RPMI8226 (cell line): ENCODE measurements at places on chromosomes 5 and 9.

DNA sequence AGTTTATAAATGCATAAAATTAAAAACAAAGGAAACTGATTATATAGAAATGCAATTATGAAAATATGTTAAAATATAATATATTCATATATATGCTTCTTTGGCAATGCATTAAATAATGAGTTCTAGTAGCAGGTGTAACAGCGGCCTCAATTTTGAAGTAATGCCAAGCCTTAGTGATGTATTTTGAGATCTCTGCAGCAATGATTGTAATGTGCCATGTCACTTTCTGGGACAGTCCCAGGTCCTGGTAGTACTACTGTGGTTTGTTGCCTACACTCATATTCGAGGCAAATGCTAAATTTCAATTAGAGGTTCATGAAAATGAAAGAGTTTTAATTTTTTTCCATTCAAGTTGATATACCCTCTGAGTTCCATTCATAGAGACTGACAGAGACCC is 75.8 kb upstream of the ORM1 start:
- no peak for DNase-seq

GRCh38 chr9:134340475-134341160 is 14.4 kb downstream of the RXRA start:
- no peak for DNase-seq

- no peak for DNase-seq
Measured at GRCh38 chr5:169036079-169036805, 264.7 kb downstream of the SLIT3 start.

DNA sequence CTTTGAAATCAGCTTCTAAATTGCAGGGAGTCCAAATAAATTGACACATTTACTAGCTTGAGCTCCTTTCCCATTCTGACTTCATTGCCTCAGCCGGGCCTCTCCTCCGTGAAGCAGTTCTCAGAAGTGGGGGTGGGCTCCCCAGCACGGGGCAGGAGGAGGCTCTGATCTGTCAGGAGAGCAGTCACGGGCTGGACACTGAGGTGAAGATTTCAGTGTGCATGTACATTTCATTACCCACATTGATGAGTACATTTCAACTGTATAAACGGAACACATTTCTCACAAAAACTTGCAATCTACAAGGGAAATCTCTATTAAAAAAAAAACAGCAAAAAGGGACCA is 195.9 kb downstream of the SEMA6A start:
- DNase-seq, result no peak

DNA sequence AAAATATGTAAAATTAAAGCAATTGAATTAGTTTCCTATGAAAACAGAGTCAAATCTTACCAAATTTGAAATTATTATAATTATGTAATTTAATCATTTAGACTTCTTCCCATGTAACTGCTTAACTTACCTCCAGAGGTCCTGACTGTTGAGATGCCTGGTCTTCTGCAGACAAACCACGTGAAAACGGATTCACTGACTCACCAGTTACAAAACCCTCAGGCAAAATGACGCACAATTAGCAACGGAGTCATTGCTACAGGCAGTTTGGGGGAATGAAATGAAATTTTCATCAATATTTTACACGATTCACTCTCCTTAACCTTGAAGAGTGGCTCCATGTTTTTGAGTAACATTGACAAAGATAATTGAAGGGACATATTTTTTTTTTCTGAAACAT is 460.8 kb downstream of the MTRR start:
- DNase-seq, result no peak

GRCh38 chr5:106601620-106602019 is 1069.1 kb downstream of the EFNA5 start:
- DNase-seq, result no peak

- DNase-seq, result no peak
Measured at GRCh38 chr5:137217599-137218200, 281.4 kb downstream of the SPOCK1 start.
